ENCODE measurements at places on chromosomes 4 and X.

- DNase-seq, result no peak
Observed at GRCh38 chr4:139887962-139888735, 222.5 kb downstream of the MGST2 start.

DNA sequence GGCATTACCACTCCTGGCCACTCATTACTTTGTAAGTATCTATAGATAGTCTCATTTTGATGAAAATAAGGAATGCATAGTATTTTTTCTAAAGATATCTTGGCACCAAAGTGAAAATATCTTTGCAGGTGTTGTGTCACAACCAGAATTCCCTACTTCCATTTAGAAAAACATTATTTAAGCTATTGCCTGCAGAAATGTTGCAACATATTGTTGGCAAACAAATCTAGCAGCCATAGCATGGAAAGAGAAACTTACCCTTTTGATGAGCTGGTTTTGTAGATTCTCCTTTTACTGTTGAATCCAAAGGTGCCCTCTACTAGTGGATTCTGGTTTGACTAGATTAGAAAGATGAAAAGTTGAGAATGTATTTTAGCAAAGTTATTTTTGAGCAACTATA is 138.8 kb downstream of the AREG start:
- no peak for DNase-seq

GRCh38 chrX:134460862-134461220 is 876 bp downstream of the HPRT1 start:
- no peak for DNase-seq

GRCh38 chr4:43882470-43882869 is 566.1 kb downstream of the KCTD8 start:
- DNase-seq, result no peak

- no peak for DNase-seq
Observed at GRCh38 chr4:87270144-87270543, 49.7 kb upstream of the KLHL8 start.

- DNase-seq, result no peak
Observed at GRCh38 chrX:103398421-103398864, 22.1 kb downstream of the BEX3 start.

GRCh38 chrX:109409181-109409580 is 72.7 kb downstream of the GUCY2F start:
- DNase-seq, result no peak

DNA sequence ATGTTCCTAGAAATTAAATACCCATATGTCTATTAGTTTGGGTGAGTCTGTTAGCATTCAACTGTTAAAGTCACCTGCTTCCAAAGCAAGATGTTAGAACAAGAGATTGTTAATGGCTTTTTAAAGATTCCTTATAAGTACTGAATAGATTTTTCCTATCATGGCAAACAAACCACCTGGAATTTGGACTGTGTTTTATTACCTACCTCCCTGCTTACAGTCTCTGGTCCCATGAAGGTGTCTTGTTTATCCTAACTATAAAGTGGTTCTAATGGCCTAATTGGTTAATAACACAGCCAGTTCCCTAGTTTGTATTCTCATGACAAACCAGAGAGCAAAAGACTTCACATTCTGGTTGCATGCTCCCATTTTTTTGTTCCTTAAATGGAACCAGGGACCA is 149.5 kb downstream of the PPP1R2C start:
- DNase-seq, result no peak

- no peak for DNase-seq
Observed at GRCh38 chr4:118282692-118283091, 70.1 kb downstream of the PRSS12 start.

DNA sequence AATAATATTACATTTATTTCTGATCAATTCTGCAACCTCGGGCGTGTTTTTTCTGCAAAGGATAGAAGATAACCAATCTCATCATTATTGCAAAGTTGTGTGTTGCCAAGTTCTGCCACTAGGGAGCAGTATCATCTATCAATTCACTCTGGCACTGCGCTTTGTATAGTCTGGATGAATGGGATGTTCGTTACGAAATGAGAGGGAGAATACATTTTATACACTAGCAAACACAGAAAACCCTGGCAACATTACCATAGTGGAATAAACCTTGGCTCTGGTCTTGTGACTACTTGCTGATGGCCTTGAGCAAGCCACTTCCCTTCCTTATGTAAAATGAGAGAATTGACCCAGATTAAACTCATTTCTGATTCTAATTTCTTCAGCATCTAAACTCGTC is 97.5 kb upstream of the ZNF518B start:
- DNase-seq, result no peak

DNA sequence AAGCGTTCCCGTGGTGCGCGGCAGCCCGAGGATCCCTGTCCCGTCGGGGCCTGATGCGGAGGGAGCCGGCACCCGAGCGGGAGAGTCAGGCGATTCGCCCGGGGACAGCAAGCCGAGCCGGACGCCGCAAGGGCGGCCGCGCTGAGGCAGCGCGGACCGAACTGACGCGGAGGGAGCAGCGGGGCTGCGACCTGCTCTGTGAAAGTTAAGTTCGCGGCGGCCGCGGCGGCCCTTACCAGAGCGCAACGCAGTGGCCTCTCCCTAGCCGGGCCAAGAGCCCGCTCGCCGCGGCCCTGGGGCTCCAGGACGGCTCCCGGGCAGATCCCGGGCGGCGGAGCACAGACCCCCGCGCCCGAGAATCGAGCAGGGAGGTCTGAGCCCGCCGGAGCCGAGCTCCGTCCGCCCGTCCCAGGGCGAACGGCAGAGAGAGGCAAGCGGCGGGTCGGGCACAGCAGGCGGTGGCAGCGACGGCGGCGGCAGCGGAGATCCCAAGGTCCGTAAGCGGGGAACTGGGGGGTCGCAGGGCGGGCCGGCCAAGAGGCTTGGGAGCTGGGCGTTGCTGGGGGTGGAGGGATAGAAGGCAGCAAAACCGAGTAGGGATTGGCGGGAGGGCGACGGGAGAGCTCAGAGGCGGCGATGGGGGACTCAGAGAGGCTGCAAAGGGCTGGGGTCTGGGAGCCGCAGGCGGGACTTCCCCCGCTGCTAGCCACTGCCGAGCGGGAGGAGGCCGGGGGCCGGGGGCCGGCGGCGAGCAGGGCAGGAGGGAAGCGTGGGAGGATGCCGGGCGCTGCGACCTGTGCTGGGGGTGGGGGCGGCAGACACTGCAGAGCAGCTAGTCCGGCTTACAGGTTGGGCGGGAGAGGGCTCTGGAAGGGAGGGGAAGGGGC is 1.0 kb downstream of the GPR50 start:
- no peak for DNase-seq

GRCh38 chr4:144687466-144687865 is 41.5 kb downstream of the HHIP start:
- DNase-seq, result no peak

- DNase-seq, result no peak
Observed at GRCh38 chr4:89586318-89586717, 250.6 kb downstream of the SNCA start.

- no peak for DNase-seq
Observed at GRCh38 chr4:165359506-165359905, 19.3 kb upstream of the CPE start.

DNA sequence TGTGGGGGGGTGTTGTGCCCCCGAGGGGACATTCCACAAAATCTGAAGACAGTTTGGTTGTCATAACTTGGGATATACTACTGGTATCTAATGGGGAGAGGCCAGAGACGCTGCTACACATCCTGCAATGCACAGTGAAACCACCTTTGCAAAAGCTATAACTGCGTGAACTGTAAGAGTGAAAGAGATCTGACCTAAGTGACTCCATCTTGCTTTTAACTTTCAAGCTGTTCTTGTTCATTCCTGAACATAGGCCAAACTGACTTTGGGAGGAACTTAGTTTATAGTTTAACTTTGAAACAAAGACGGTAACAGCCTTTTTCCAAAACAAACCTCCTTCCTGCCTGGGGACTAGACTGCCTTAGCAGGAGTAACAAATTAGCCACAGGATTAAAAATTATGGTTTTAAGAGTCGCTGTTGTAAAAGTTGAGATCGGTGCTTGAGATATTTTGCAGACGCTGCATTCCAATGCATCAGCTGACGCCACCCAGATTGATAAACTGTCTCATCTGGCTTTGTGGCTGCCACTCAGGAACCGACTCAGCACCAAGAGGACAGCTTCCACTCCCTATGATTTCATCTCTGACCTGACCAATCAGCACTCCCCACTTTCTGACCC is 70.9 kb downstream of the ATXN3L start:
- no peak for DNase-seq

DNA sequence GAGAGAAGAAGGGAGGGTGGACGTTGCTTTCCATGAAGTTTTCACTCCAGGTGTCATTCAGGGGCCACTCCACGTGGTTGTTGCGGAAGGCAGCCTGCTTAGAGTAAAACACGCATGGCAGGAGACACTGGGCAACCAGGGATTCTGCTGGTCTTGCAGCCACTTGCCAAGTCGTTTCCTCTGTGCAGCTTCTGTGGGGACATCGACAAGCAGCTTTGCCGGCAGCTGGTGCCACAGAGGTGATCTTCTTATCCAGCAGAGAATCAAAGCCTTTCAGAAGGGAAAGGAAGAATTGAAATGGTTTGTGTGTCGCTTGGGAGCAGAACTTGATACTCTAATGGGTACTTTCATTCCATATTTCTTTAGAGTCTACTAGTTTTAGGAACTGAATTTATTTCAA is 867.1 kb upstream of the TENM3 start:
- DNase-seq, result no peak

DNA sequence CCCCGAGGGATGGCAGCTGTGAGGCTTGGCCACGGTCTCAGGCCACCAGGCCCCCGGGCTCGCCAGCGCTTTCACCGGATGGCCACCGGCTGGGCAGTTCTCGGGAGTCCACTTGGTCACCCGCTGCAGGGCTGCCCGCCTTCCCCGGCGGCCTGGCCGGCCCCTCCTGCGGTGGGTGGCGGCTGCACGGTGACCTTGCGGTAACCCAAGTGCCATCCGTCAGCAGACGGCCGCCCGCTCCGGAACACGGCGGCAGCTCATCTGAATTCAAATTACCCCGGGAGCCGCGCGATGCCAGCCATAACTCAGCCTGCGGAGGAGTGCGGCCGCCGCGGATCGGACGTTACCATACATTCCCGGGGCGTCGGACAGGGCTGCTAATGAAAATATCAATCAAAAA is 60.7 kb downstream of the FAM53A start:
- no peak for DNase-seq

DNA sequence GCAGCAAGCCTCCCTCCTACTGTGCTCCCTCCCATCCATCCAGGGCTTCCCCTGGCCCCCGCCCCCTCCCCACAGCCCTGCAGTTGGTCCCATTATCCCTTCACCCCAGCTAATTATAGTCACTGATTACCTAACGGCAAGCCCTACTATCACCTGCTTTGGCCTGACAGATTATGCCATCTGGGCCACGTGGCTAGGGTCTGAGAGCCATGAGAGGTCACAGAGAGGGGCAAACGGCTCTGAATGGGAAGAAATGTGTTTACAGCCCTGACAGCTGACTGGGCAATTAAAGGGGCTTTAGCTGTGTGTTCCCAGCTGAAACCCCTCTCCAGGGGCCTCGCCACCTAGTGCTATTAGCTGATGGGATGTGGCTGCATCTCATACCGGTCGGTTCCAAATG is 134.4 kb upstream of the CPEB2 start:
- no peak for DNase-seq

DNA sequence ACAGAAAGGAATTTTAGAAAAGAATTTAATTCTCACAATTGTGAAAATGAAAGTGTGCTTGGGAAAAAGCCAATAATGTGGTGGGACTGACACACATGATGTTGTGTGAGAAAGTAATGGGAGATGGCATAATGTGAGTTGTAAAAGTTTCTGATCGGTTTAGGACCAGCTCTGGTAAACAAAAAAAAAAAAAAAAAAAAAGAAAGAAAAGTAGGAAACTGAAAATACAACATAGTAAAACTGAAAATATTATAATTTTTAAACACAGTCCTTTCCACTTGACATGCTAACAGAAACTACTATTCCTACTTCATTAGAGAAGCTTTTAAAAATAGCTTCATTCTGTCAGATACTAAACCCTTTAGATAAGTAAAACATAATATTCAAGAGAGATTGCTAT is 28.2 kb downstream of the RAP1GDS1 start:
- no peak for DNase-seq

GRCh38 chr4:3044870-3045819 is 29.2 kb downstream of the HTT-AS start:
- DNase-seq, result no peak

- no peak for DNase-seq
Observed at GRCh38 chr4:154312246-154312645, 179.4 kb downstream of the DCHS2 start.

DNA sequence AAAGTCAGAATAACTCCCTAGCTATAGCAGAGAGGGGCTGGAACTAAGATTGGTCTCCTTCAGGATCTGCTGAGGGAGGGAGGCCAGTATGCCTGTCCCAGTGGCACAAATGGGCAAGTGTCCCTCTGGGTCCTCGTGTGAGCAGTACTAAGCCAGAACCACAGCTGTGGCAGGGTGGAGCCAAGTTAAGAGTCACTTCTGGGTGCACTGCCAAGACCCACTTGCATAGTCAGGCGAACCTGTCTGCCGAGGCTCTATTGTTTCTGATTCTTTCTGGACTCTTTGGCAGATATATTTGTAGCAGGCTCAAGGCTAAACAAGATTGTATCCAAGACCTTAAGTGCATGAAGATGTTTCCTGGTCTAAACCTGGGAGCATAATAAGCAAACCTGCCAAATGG is 1123.7 kb upstream of the POU3F4 start:
- no peak for DNase-seq

DNA sequence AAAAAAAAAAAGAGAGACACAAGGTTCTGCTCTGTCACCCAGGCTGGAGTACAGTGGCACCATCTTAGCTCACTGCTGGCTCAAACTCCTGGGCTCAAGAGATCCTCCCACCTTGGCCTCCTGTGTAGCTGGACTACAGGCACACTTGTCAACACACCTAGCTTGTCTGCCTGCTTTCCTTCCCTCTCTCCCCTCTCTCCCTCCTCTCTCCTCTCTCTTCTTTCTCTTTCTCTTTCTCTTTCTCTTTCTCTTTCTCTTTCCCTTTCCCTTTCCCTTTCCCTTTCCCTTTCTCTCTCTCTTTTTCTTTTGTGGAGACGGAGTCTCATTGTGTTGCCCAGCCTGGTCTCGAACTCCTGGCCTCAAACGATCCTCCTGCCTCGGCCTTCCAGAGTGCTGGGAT is 132.1 kb downstream of the DIPK2B start:
- no peak for DNase-seq

- no peak for DNase-seq
Observed at GRCh38 chr4:148022975-148023374, 291.1 kb downstream of the ARHGAP10 start.

DNA sequence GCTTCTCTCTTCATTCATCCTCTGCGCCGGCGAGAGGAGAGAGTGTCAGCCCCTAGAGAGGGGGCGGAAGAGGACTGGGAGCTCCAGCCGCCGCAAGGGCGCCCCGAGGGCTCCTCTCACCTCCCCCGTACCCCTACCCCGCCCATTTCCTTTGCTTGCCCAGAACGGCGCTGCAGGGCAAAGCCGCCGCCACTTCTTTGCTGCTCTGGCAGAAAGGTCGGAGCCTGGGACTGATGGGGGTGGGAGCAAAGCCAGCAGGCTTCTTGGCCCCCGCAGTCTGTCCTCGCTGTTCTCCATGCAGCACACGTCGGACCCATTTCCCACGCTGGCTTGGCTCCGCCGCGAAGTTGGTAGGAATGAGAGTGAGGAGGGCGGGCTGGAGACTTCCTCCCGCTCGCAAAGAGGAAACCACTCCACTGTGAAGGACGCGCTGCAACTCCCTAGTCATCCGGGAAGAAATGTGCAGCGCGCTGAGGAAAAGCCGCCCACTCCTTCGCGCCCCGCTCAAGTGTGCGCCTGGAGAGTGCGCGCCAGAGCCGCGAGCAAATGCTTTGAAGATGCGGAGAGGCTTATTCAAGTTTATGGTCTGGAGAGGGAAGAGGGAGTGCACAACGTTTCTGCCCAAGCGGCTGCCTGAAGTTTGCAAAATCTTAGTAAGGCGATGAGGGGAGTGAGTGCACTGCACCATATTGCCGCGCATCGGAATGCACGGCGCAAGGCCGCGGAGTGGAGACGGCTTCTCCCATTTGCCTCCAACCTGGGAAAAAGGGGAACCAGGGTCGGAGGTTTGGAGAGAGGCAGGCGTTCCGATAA is 2.8 kb upstream of the PCDH7 start:
- no peak for DNase-seq

Data from cortex of kidney (tissue), 1 donor.